ENCODE measurements at places on chromosomes 11 and 22.

- DNase-seq, result no peak
These were observed 791.5 kb downstream of the METTL15 start for GRCh38 chr11:28899706-28900105.

DNA sequence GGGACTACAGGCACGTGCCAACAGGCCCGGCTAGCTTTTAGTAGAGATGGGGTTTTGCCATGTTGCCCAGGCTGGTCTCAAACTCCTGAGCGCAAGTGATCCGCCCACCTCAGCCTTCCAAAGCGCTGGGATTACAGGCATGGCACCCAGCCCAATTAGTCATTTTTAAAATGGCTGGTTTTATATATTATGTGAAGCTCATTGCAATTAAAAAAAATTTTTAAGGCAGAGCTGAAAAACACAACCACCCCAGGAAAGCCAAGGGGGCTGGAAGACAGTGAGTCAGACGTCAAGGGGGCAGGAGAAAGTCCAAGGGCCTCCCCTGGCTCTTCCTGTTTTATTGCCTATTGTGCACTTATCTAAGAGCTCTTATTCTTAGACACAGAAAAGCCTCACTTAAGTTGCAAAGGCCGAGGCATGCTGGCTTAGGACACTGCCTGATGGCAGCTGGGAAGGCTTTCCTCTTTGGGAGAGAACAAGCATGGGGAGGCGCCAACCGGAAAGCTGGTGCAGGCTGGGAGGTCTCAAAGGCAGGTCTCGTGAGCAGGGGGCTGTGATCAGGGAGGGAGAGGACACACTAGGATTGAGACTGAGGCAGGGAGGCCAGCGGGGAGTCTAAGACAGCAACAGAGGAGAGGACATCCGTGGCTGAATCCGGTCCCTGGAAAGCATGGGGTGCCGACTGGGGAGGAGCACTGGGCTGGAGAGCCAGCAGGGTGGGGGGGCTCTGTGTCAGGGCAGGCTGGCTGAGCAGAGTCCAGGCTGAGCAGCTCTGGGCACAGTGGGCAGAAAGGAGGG lies 11.1 kb upstream of the OSM start:
- DNase-seq, result peak; percentile 40

GRCh38 chr11:116890193-116890592 lies 52.8 kb upstream of the APOA1 start:
- no peak for DNase-seq

DNA sequence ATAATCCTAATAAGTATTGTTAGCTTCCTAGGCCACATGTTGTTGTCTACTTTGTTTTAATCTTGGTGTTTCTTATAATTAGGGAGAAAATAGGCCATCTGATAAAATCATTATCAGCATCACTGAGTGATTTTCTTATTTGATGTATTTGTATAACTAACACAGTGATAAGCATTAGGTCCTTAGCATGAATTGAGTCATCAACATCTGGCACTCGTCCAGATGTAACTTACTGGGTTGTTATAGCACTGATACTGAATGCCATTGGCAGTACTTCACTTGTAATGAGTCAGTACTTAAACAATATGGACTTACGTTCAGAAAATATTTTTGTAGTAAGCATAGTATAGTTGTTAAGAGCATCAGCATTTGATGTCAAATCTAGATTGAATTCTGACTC lies 16.2 kb downstream of the API5 start:
- DNase-seq, result no peak

GRCh38 chr11:115303929-115304531 lies 200.2 kb downstream of the CADM1 start:
- DNase-seq, result no peak

DNA sequence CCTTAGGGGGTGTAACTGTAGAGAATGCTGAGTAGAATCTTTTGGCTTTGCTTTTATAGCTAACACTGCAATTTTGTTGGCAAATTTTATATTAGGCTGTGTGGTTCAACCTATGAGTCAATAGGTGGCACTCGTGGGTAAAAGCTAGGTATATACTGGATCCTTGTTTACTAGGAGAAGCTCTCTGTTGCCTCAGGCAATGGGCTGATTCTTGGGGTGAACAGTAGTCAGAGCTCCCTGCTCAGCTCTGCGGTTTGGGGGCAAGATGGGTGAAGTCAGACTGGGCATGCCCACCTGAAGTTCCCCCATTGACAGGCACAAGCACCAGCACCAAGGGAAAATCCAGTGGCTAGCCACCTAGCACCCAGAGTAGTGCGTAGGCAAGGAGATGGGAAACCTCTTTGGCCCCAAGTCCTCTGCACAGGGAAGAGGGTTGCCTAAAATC lies 238.7 kb downstream of the FAM181B start:
- peak; percentile 2 for DNase-seq

DNA sequence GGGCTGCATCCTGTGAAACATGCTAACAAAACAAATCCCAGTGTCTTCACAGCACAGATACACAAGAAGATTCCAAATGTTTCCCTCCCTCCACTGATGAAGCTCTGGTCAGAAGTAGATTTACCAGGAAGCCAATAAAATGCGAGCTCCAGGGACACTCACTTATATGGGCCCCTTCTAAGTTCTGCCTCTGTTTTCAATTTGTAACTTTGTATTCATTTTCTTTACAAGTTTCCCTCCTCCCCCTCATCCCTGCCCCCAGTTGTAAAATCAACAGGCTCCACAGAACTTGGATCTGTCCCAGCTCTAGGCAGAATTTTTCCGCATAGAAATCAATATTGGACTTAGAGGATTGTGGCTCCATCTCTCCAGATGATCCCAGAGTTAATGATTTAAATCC lies 48.1 kb upstream of the ME3 start:
- DNase-seq, result no peak

- DNase-seq, result no peak
These were observed 198.7 kb upstream of the MTMR2 start for GRCh38 chr11:96122601-96123074.

GRCh38 chr22:48589901-48590300 lies 1237.8 kb downstream of the BRD1 start:
- no peak for DNase-seq

DNA sequence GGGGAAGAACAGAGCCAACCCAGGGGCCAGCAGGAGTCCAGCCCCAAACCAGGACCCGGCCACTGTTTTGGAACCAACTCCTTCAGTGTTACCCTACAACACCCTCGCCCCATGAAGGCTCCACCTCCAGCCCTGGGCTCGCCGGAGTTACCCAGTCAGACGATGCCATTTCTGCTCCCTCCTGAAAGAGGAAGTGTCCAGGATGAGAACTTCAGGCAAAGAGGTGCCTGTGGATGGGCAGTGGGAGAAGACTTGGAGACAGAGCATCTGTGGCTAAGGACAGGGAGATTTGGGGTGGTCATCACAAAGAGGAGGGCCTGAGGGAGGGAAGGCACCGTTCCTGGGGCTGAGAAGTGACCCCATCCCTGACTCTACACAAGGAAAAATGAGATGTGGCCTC lies 14.0 kb downstream of the APOBEC3B start:
- no peak for DNase-seq

GRCh38 chr11:9745411-9746211 lies 81.7 kb downstream of the SWAP70 start:
- no peak for DNase-seq

DNA sequence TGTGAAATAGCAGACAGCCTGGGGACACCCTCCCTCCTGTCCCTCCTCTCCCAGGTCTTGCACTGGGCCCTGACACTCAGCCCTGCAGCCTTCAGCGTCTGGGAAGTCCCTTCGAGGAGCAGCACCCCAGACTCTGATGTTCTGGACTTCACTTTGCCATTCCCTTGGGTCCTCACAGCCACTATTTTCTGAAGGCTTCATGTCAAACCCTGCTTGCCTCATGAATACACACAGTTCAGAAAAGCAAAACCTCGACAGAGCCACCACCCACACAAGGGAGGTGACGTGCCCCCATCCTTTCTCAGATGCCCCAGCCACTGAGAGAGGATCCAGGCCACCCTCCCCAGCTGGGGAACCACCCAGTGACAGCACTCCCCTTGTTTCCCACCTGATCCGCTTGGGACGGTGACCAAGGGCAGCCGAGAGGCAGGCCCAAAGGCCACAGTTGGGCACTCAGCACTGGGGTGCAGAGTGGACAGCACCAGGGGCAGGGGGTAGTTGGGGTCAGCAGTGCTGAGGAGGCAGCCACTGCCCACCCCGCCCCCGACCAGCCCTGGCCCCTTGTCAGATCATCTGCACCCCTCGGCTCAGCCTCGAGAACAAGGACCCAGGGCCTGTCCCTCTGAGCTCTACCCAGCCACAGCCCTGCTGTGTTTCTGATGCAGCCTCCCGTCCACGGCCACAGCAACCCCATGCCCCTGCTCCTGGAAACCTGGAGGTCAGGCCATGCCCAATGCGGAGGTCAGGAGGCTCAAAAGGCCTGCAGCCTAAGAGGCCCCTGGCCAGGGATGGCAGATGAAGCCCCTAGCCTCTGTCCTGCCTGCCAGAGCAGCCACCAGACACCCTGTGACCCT lies 3.1 kb upstream of the TNNT3 start:
- DNase-seq, result no peak

- DNase-seq, result no peak
These were observed 113.0 kb downstream of the ATXN10 start for GRCh38 chr22:45784357-45785277.

- no peak for DNase-seq
These were observed 9.8 kb downstream of the LRRC32 start for GRCh38 chr11:76660533-76661305.

- DNase-seq, result no peak
These were observed 625.2 kb upstream of the CADM1 start for GRCh38 chr11:116129456-116129855.

- DNase-seq, result no peak
These were observed 56.3 kb upstream of the YPEL1 start for GRCh38 chr22:21791635-21792625.

DNA sequence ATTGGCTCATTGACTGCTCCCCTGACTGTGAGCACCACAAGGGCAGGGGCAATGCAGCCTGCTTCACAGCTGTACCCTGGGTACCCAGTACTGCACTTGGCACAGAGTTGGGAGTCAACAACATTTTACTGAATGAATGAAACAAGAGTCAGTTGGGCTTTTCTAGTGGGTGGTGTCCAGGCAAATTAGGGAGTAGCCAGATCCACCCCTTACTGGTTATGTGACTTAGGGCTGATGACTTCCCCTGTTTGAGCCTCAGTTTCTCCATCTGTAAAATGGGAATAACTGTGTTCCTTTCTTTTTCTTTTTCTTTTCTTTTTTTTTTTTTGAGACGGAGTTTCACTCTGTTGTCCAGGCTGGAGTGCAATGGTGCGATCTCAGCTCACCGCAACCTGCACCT lies 23.1 kb downstream of the MIAT start:
- DNase-seq, result no peak

DNA sequence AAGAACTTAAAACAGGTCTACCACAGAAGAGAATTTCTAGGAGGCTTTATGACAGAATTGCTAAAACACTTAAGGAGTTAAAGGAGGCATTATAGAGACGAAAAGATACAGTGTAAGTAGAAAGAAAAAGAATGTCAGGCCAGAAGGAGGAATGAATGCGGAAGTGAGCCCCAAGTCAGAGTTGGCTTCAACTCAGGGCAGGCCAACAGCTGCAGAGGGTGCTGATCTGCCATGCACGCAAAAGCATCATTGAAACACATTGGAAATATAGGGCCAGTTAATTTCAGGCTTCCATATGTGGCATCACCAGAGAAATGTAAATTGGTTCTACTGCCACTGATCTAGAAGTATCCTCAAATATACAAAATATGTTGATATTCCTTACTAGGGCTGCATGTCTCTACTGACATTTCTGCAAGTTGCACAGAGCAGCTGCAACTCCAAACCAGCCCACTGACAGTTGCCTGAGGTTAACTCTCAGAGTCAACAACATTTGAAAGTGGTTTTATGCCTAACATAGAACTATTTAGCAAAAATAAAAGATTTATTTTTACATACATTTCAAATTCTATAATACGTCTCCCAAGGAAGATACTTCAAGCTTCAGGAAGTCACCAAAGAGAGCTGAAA lies 324.1 kb downstream of the C11orf87 start:
- DNase-seq, result no peak

DNA sequence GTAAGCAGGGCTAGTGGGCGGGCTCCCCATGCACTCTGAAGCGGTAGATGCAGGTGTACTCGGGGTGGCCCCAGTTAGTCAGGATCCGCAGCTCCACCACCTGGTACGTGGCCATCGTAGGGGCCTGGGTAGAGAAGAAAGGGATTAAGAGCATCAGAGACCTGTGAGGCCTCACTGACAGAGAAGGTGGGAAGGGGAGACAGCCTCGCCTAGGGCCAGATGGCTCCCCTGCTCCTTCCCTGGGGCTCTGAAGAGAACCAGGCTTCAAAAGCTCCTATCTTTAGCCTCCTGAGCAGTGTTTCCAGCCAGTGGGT lies 19.6 kb downstream of the SUN2 start:
- no peak for DNase-seq

GRCh38 chr11:113274713-113275582 lies 39.4 kb upstream of the TTC12 start:
- DNase-seq, result no peak

DNA sequence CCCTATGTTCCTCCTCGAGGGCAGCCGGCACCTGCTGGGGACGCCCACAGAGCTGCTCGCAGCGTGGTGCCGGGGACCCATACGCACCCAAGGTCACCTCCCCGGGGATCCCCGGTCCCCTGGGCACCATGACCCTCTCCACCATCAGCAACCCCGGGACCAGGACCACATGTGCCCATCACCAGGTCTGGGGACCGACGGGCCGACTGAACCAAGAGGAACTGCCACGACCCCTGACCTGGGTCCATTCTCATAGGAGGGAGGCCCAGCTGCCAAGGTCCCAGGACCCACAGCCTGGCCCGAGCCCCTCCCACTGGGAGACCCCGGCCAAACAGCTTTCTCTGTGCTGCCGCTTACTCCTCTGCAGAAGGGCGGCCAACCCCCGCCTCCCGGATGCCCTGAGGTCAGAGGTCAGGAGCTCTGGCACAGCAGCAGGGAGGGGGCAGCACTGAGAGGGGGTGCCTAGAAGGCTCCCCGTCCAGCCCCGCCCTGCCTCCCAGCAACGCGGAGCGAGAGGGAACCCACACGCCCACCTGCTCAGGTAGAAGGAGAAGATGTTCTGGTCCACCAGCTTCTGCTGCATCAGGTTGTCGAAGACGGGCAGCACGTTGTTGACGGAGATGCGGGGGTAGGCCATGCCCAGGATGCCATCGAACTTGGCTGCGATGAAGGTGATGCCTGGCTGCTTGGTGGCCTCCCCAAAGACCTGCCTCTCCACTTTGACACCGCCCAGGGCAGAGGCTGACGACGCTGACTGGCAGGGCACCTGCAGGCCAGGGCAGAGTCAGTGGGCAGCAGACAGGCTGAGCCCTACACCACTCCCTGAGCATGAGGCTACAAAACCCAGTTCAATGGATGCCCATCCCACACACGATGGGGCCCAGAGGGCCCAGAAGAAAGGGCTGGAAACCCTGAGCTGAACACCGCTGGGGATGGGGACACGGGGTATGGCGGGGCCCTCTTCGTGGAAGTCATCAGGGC lies 6.6 kb downstream of the CTSD start:
- DNase-seq, result no peak
